ENCODE measurements at places on chromosomes 4 and X.

- no peak overlapping the region for H3K27ac ChIP-seq
- H3K27me3 ChIP-seq: no peaks in the 10 kb centered on the region
- H3K4me3 ChIP-seq: no peak overlapping the region
- H3K36me3 ChIP-seq: no peaks in the 10 kb centered on the region
These were observed 235.3 kb downstream of the TENM3 start for GRCh38 chr4:182478475-182478874.

- H3K4me3 ChIP-seq: no peak overlapping the region
- no peaks in the 10 kb centered on the region for H3K27me3 ChIP-seq
- H3K4me1 ChIP-seq: no peaks in the 10 kb centered on the region
- no peak overlapping the region for H3K27ac ChIP-seq
- DNase-seq: no peak
- H3K36me3 ChIP-seq: no peaks in the 10 kb centered on the region
These were observed 91.2 kb upstream of the SORBS2 start for GRCh38 chr4:185903205-185903604.

DNA sequence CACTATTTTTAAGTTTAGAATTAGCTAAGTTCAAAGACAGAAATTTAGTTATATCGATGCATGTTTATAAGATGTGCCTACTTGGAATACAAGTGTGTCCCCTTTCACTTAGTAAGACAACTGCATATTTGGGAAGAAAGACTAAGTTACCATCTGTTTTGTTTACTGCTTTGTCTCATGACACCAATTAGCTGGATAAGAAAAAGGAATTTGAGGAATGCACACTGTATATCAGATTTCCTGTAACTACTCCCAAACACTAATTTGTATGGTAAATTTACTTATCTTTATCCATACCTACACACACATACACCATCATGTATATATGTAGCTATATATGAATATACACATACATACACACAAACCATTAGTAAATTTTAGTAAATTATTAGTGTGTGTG lies 1442.8 kb upstream of the IGFBP7 start:
- no peaks in the 10 kb centered on the region for H3K36me3 ChIP-seq
- H3K4me1 ChIP-seq: peaks cover 3% of the 10 kb centered on the region
- H3K4me3 ChIP-seq: no peak overlapping the region
- no peak overlapping the region for H3K27ac ChIP-seq

GRCh38 chr4:8261851-8262535 lies 7.6 kb upstream of the HTRA3 start:
- H3K36me3 ChIP-seq: no peaks in the 10 kb centered on the region
- no peak overlapping the region for H3K4me3 ChIP-seq
- no peaks in the 10 kb centered on the region for H3K4me1 ChIP-seq
- H3K27ac ChIP-seq: no peak overlapping the region

DNA sequence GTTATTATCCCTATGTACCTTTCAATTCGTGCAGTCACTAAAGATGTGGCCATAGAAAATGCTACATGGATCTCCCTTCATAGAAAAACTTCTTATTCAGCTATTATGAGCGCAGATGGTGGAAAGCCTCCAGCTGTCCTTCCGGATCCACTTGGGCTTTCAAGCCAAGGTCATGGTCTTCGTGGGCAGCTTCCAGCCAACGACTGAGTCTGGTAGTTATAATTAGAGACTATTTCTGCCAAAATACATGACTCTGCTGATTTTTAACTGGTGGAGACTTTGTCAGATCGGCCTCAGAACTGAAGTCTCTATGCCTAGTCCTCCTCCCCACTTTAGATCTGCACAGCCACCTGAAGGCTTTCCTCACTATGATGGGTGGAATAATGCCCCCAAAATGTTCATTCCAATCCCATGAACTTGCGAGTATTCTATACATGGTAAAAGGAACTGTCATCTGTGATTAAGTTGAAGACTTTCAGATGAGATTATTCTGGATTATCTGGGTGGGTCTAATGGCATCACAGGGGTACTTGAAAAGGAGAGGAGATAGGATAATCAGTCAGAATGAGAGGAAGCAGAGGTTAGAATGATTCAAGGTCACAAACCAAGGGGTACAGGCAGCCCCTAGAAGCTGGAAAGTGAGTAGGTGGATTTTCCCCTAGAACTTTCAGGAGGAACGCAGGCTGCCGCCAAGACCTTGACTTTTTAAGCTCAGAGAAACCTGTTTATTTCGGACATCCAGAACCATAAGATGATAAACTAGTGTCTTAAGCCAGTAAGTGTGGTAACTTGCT lies 171.1 kb upstream of the CXCL13 start:
- no peak overlapping the region for H3K27ac ChIP-seq
- no peaks in the 10 kb centered on the region for H3K36me3 ChIP-seq
- no peak for DNase-seq
- no peaks in the 10 kb centered on the region for H3K4me1 ChIP-seq
- H3K4me3 ChIP-seq: no peak overlapping the region
- no peaks in the 10 kb centered on the region for H3K27me3 ChIP-seq

- H3K36me3 ChIP-seq: no peaks in the 10 kb centered on the region
- H3K27ac ChIP-seq: no peak overlapping the region
- no peaks in the 10 kb centered on the region for H3K27me3 ChIP-seq
- no peak for DNase-seq
These were observed 694.1 kb upstream of the ADGRL3 start for GRCh38 chr4:60506061-60506460.

- H3K27me3 ChIP-seq: no peaks in the 10 kb centered on the region
- H3K27ac ChIP-seq: peak overlapping the region; percentile 88
- DNase-seq: no peak
- H3K36me3 ChIP-seq: no peaks in the 10 kb centered on the region
These were observed 15.3 kb upstream of the ANXA5 start for GRCh38 chr4:121712001-121712651.

DNA sequence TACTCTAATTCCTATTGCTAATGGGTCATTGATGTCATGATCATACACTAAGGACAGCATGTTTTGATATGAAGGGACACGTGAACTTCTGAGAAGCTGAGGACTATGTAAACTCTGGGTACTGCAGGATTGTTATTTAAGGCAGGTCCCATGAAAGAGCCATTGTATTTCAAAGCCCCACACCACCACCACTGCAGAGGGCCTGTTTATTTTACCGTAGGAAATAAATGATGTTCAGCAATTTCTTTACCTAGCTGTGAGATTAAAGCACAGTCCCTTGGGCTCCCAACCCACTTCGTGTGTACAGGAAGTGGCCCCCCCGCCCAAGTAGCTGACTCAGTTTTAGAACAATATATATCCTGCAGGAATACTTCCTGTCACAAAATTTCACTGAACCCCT lies 89.8 kb upstream of the ACSL4 start:
- no peaks in the 10 kb centered on the region for H3K4me1 ChIP-seq
- no peaks in the 10 kb centered on the region for H3K36me3 ChIP-seq
- DNase-seq: no peak

DNA sequence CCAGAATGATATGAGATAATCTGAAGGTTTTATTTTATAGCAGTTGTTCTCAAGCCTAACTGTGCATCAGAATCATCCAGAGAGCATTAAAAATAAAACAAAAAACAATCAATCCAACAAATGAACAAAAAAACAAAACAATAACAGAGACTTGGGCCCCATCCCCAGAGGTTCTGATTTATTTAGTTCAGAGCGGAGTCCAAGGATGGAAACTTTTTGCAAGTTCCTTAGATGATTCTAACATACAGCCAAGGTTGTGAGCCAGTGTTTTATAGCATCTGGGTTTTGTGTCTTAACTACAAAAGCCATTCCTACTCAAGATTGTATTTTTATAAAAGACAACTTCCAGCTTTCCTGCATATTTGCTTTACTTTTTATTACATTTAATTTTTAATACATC lies 59.4 kb upstream of the GRPR start:
- no peak overlapping the region for H3K27ac ChIP-seq
- H3K4me1 ChIP-seq: no peaks in the 10 kb centered on the region
- H3K4me3 ChIP-seq: no peak overlapping the region

DNA sequence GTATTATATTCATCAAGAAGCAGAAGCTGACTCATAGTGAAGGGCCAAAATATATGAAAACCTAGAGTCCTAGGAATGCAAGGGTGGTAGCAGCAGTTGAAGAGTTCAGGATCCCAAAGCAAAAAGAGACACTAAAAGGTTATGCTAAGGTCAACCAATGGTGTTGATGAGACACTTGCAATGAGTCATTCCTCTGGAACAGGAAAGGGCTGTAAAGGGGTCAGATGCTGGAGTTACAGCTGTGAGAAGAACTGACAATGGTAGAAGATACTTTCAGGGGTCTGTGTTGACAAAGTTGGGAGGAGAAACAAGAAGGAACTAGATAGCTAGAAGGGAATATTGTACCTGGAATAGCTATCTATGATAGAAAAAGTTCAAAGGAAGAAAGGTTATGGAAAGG lies 47.5 kb downstream of the ZGRF1 start:
- H3K4me3 ChIP-seq: no peak overlapping the region
- H3K4me1 ChIP-seq: no peaks in the 10 kb centered on the region
- DNase-seq: no peak
- peaks cover 7% of the 10 kb centered on the region for H3K36me3 ChIP-seq
- no peak overlapping the region for H3K27ac ChIP-seq

DNA sequence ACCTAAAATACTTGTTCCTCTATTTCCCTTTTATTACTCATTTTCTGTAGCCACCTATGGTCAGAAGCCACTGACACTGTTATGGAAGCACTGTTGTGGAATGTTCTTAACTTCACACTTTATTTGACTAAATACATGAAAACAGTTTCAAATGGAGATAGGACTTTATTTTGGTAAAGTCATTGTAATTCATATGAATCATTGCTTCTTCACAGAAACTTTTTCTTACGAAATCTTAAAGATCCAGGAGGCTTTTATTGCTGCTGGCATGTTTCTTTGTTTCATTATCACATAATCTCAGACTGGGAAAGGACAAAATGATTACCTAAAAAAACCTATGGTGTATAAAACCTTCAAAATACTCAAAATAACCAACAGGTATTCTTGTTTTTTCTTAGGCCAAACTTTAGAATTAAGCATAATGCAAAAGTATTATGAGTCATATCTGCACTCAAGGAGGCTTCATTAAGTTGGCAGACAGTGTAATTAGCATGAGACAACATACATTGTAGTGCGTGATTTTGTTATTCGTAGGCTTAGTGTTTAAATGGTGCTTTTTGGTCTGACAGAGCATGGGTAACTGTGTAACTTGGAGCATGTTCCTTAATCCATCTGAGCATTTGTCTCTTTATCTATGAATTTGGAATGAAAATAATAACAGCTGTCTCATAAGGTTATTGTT lies 58.0 kb downstream of the SH3BGRL start:
- H3K4me1 ChIP-seq: peaks cover 50% of the 10 kb centered on the region
- H3K36me3 ChIP-seq: no peaks in the 10 kb centered on the region
- 0 out of 2 replicates have a peak overlapping the region, but pooled peaks have one; percentile 10 for H3K4me3 ChIP-seq
- H3K27me3 ChIP-seq: no peaks in the 10 kb centered on the region
- H3K27ac ChIP-seq: peak overlapping the region; percentile 35

DNA sequence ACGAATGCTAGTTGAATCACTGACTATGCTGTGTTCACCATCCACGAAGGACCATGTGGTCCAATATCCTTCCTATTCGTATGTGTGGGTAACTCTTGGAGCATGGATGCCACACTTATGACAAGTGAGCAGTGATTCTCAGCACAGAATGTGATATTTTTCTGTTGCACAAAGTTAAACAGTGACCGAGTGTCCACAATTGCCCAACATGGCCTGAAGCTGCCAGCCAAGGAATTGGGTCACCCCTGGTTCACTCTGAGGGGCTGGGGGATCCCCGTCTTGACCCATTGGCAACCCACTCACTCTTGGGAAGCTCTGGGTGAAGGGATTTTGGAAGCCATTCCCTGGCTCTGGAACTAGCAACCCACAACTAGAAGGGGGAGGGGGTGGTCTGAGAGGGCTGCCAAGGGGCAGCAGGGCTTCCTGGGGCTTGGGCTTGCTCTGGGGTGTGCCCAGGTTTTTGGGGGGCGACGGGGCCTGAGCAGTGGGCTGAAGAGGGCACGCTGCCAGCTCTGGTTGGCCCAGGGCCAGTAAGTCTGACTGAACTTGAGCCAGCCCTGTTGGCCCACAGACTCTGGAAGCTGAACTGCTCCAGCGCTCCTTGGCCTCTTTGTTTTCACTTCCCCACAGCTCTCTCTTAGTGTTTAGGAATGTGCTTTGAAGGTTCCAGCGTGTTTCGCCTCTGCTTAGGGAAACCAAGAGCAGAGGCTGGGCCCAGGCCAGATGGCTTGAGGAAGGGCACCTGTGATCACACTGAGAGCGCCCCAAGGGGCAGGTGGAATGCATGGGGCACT lies 43.1 kb upstream of the BCOR start:
- H3K27ac ChIP-seq: 0 out of 2 replicates have a peak overlapping the region, but pooled peaks have one; percentile 26
- no peaks in the 10 kb centered on the region for H3K36me3 ChIP-seq
- H3K4me3 ChIP-seq: no peak overlapping the region
- peaks cover 15% of the 10 kb centered on the region for H3K27me3 ChIP-seq
- DNase-seq: peak; percentile 70

- H3K27ac ChIP-seq: peak overlapping the region; percentile 7
- peak; percentile 12 for DNase-seq
- peaks cover 16% of the 10 kb centered on the region for H3K4me1 ChIP-seq
- H3K27me3 ChIP-seq: no peaks in the 10 kb centered on the region
- H3K36me3 ChIP-seq: no peaks in the 10 kb centered on the region
These were observed 1574.7 kb downstream of the STIM2 start for GRCh38 chr4:28435314-28435713.

DNA sequence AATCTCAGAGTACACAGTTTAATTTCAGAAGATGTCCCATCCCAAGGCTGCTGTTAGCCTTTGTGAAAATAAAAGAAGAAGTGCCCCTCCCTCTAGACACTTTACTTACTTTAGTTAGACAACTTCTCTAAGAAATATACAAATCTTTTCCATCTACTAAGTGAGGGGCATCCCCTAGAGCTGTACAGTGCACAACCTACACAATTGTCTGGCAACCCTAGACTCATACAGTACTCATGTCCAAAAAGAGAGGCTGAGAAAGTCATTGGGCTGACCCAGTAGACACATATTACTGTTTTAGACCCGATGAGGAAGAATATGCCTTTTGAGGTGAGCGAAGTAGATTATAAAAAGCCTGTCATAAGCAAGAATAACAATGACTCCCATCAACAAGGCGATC lies 297.6 kb downstream of the IDS start:
- DNase-seq: no peak
- H3K4me1 ChIP-seq: no peaks in the 10 kb centered on the region
- no peak overlapping the region for H3K4me3 ChIP-seq
- no peak overlapping the region for H3K27ac ChIP-seq
- no peaks in the 10 kb centered on the region for H3K36me3 ChIP-seq
- no peaks in the 10 kb centered on the region for H3K27me3 ChIP-seq

- H3K27ac ChIP-seq: no peak overlapping the region
- no peak overlapping the region for H3K4me3 ChIP-seq
- no peaks in the 10 kb centered on the region for H3K4me1 ChIP-seq
These were observed 226.1 kb downstream of the ENOX2 start for GRCh38 chrX:130676861-130677260.

GRCh38 chr4:67635331-67635730 lies 65.6 kb downstream of the UBA6 start:
- H3K4me3 ChIP-seq: no peak overlapping the region
- H3K4me1 ChIP-seq: no peaks in the 10 kb centered on the region
- no peak for DNase-seq

DNA sequence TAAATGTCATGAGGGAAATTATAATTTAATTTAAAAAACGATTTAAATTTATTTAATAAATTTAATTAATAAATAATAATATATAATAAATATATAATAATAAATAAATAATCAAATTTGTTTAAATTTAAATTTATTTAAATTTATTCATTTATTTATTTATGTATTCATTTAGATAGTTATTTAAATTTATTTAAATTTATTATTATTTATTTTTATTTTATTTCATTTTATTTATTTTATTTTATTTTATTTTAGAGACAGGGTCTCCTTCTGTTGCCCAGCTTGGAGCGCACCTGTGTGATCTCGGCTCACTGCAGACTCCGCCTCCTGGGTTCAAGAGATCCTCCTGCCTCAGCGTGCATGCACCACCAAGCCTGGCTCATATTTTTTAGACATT lies 18.4 kb upstream of the PPP2R3B start:
- DNase-seq: no peak
- H3K4me3 ChIP-seq: no peak overlapping the region
- H3K36me3 ChIP-seq: peaks cover 4% of the 10 kb centered on the region
- H3K27me3 ChIP-seq: no peaks in the 10 kb centered on the region
- H3K4me1 ChIP-seq: no peaks in the 10 kb centered on the region

All from GM23338 (cell line).